Pons (tissue), 1 donor: ENCODE measurements at places on chromosomes 2 and 18.

DNA sequence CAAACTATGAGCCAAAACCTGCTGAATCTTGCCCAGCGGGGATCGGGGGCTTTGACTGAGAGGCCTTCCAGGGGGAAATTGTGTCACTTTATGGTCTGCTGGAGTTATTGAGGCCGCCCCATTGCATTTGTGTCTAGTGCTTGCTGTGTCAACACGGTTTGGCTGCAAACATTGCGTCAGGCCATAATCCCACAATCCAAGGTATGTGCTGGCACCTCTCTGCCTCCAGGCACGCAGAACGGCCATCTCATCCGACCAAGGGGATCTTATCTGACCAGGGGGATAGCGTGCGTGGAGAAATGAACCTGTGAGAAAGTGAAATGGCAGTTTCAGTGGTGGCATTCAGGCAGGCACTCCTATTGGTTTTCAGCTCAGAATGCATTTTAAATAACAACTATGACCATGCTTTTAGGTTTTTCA is 18.1 kb upstream of the LYPD6B start:
- no peak for DNase-seq

DNA sequence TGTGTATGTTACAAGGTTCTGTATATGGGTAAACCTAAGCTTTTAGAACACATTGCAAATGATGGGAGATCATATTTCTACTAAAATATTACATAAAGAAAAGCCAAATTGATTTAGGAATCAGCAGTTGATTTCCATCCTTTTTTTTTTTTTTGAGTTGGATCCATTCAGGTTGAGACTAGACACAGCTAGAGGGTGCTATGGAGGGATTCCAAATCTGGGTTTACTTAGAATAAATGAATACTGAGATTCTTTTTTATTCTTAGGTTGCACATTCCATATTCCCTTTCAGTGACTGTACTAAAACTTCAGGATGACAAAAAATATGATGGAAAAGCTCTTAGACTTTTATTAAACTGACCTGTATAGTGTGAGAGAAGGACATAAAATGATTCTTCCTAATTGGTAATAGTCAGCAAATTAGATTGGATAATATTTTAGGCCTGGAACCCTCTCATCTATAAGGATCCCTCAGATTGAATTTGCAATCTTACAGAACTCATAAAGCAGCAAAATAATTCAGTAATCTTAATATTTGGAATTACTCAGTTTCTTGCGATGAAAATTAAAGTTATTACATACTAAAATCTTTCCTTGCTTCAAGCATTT is 183.3 kb upstream of the SESTD1 start:
- DNase-seq = no peak

- DNase-seq = no peak
Measured at GRCh38 chr2:29241341-29241740, 126.1 kb downstream of the CLIP4 start.

- DNase-seq = peak; percentile 51
Measured at GRCh38 chr2:70078384-70078783, 8.9 kb upstream of the PCBP1 start.

DNA sequence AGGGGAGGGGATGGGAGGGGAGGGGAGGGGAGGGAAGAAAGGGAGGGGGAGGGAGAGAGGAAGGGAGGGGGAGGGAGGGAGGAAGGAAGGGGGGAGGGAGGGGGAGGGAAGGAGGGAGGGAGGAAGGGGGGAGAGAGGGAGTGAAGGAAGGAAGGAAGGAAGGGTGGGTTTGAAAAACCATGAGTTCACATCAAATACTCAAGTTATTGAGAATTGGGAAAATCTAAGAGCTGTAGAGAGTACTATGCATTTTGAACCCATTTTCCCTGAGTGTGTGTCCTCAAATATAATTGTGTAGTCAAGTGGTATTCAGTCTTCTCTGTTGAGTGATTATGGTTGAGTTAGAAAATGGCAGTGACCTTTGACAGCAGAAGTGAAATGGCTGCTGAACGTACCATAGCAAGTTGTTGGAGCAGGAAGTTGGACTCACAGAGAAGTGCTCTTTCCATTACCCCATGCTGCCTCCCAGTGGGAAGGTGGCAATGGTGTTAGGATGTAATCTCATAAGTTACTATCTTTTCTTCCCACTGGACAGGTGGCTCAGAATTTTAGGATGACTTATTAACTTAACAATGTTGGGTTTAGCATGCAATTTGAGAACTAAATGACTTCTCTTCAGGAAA is 214.6 kb downstream of the SETBP1 start:
- DNase-seq = peak; percentile 83

- no peak for DNase-seq
Measured at GRCh38 chr2:159226059-159226461, 60.4 kb downstream of the WDSUB1 start.

- DNase-seq = no peak
Measured at GRCh38 chr2:212294816-212295215, 243.8 kb downstream of the ERBB4 start.

DNA sequence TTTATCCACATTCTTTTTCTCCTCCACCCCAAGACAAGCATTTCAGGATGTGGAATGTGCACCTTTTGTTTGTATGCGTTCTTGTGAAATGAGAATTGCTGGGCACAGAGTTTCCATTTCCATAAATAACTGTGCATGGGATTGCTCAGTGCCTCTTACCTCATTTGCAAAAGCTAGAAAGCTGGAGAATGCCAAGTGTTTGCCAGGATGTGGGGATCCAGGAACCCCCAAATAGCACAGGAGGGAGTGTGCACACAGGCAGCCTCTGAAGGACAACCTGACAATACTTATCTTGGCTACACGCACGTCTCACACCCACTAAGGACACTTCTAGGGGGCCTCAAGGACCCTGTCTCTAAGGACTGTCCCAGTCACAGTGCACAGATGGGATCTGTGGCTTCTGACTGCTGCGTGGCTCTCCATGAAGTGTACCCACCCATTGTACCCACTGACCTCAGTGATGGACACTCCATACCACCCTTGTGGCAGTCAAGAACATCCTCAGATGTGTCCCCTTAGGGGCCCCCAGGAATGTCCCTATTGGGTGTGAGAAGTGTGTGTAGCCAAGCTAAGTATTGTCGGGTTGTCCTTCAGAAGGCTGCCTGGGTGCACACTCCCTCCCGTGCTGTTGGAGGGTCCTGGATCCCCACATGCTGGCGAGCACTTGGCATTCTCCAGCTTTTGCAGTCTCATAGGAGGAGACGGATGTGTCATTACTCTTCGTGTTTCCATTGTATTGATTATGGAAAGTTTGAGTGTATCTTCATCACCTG is 38.4 kb downstream of the CAPN13 start:
- no peak for DNase-seq

DNA sequence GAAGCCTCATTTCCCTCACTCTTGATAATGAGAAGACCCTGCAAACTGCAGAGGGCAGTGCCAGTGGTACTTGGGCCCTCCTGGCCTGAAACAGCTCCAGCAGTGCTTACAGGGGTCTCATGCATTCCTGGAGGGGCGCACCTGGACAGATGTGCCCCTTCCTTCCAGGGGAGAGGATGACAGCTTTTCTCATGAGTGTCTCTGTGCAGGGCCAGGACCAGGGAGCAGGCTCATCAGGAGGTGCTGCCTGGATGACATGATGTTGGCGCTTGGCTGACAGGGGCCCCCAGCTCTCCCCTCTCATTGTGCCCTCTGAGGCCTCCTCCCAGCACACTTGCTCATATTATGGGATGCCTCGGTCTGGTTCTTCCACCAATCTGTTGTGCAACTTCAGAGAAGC is 95.1 kb upstream of the MYCN start:
- no peak for DNase-seq

DNA sequence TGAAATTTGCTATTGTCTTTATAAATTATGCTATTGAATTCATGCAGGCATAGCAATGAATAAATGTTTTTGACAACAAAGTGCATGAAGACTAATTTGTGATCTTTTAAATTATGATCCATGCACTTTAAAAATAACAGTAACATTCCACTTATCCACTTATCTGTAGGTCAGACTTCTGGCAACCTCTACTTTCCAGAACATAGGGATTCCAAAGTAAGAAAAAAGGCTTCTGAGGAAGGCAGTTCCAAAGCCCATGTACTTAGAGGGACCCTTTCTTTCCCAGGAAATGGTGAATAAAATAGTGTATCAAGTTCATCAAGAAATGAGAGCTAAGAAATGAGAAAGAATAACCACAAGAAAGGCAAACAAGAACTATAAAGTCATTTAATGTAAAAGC is 58.3 kb downstream of the VIL1 start:
- DNase-seq = no peak

DNA sequence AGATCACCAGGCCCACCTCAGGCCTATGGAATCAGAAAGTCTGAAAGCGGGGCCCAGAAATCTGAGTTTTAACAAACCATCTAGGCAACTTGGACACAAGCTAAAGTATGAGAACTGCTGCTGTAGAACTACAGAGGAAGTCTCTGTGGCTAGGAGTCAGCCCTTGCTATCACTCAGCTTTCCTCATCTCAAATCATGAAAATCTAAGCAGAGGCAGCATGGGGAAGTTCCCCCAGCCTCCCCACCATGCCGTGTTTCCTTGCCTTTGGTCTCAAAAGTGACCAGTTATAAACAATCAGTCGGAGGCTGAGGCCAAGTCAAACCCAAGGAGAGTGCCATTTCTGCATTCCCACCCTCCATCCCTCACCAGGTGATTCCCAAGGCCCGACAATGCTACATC is 404.7 kb downstream of the BCL11A start:
- no peak for DNase-seq

GRCh38 chr18:56233595-56233994 is 404.8 kb downstream of the TXNL1 start:
- no peak for DNase-seq

GRCh38 chr18:48931680-48932461 is 18.9 kb downstream of the SMAD7 start:
- no peak for DNase-seq

DNA sequence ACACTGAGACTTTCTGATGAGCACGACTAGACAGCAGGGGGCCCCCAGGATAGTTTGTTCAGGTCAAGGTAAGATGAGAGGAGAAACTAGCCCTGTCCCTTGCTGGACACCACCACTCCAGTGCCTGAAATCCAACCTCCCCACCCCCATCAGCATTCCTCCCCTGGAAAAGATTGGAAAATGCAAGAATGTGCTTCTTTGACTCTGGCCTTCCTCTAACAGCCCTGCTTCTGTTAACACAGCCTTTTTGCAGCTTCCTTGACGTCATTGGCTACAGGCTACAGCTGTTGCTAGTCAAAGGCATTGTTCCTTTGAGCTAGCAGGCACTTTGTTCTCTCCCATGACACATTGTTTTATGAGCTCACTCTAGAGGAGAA is 20.1 kb upstream of the LTBP1 start:
- peak; percentile 91 for DNase-seq

GRCh38 chr18:35432565-35433001 is 55.4 kb upstream of the ZNF396 start:
- no peak for DNase-seq

DNA sequence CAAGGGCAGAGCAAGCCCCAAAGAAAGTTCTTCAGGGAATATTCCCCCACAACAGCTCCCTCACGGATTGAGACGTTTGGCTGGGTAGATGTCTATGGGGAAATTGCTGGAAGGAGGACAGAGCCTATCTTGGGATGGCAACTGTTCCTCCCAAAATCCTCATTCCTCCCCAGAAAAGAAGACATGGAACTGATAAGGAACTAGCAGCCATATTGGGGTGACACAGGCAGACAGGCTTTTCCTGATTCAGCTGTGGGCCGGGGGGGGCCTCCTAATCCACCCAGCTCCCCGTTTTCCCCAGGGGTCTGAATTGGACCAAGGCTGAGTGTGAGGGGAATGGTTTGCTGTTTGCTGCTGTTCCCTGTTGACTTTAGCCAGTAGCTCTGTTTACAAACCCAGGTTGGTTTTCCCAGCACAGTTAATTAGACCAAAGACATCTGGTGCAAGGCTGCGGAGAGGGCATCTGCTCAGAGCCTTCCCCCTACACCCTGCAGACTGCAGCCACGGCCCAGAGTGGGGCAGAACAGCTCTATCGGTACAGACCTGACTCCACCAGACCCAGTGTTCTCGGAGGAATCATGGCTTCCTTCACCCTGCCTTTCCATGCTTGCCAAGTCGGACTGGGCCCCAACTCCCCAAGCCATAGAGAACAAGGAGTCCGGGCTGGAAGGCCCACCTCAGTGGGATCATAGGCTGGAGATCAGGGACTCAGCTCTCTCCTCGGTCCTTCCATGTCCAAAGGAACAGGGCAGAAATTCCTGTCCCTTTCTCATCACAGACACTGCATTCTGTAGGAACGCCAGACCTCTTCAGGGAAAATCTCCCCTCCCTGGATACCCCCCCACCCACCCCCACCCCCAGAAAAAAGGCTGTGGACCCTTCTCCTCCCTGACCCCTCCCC is 1.7 kb upstream of the PKDCC start:
- no peak for DNase-seq

DNA sequence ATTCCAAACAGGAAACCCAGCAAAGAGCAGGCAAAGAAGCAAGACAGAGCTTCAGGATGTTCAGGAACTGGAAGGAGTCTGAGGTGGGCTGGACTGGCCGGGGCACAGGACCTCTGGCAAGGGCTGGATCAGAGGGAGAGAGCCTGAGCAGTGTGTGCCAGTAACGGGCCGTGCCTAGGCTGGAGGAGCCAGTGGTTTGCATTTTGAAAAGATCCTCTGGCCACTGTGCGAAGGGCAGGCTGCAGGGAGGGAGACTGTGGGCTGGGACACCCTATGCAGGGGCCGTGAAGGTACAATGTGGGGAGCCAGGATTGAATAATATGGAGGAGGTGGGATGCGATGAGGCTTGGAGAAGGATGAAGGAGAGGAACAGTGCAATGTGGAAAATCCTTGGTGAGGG is 6.2 kb upstream of the SDC1 start:
- no peak for DNase-seq

- DNase-seq = no peak
Measured at GRCh38 chr2:204470621-204471196, 74.6 kb upstream of the PARD3B start.

- DNase-seq = no peak
Measured at GRCh38 chr18:1090758-1091157, 186.1 kb downstream of the ADCYAP1 start.

DNA sequence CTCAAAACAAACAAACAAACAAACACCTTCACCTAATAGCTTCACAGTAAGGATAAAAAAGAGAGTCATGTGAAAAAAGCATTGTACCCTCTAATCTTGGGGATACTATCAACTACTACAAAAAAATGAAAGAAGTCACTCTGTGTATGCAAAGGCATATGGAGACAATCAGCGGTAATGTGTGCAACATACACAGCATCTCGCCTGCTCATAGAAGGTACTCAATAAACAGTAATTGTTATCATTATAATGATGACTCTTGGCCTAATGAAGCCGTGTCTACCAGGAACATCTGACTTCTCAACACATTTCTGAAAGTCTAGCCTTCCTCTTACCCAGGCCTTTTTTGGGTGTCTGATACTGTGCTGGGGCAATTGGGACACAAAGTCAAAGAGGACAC is 55.3 kb downstream of the MYCN start:
- DNase-seq = no peak

GRCh38 chr2:61952288-61952687 is 46.8 kb downstream of the COMMD1 start:
- DNase-seq = no peak

- DNase-seq = peak; percentile 74
Measured at GRCh38 chr2:47300609-47301276, 102.2 kb upstream of the MSH2 start.

DNA sequence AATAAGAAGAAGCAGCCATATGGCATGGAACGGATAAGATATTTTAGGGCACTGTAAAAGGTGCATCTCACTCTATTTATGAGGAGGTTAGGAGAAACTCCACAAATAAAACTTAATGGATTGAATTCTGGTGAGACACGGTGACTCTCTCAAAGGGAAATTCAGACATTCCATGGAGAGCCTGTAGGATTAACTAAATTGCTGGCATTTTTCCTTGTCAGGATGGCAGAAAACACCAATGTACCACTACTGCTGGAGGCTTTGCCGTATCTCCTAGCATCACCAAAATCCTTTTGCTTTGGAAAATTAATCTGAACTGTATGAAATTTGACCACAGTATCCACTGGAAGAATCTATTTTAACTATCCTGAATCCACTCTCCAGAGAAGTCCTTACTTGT is 79.3 kb downstream of the RBM43 start:
- no peak for DNase-seq
